ENCODE measurements at places on chromosomes 3 and 15. TPM values are rescaled to one million over a fixed set of nuclear protein-coding genes. Genes with fewer than 3 reads are reported as not detected.

DNA sequence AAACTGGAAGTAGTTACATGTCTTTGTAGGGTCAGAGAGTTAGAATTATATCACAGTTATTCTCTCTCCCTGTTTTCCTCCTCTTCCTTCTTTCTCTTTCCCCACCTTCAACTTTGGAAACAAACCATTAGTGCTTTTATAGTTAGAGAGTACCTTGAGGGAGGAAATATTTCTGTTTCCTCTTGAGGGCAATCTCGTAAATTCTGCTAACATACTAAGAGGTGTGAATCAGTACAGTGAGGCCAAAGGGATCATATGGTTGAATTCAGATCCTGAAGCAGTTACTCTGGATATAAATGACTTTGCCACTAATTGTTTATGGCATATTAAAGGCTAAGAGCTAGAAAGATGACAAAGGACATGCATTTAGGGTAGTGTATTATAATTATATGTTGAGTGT is 60.3 kb upstream of the CCNL1 start:
- DNase-seq, result no peak

GRCh38 chr15:53108319-53108718 is 318.2 kb upstream of the ONECUT1 start:
- DNase-seq, result no peak

- DNase-seq, result no peak
Measured at GRCh38 chr3:149414557-149415231, 37.2 kb upstream of the TM4SF1 start.

Gene ONECUT1
- not detected for total RNA-seq

Gene GOLGA6L7
- total RNA-seq, result not detected
